ENCODE measurements at places on chromosomes 4 and X.

GRCh38 chr4:138055890-138056289 lies 186.3 kb downstream of the SLC7A11 start:
- no peak for DNase-seq

- DNase-seq: no peak
These were observed 186.8 kb upstream of the PABPC4L start for GRCh38 chr4:134388351-134388750.

GRCh38 chrX:55006827-55007621 lies 6.9 kb downstream of the APEX2 start:
- DNase-seq: no peak

DNA sequence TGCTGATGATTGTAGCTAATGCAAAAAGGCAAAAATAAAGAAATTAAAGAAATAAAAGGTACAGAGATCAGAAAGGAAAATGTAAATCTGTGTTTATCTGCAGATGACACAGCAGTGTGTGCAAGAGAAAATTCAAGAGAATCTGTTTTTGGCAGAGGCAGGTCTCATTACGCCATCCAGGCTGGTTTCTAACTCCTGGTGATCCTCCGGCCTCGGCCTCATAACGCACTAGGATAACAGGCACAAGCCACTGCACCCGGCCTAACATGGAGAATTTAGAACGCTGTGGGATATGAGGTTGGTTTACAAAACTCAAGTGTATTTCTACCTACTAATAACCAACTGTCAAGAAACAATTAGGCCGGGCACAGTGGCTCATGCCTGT lies 29.4 kb downstream of the CTBP1 start:
- DNase-seq: no peak

DNA sequence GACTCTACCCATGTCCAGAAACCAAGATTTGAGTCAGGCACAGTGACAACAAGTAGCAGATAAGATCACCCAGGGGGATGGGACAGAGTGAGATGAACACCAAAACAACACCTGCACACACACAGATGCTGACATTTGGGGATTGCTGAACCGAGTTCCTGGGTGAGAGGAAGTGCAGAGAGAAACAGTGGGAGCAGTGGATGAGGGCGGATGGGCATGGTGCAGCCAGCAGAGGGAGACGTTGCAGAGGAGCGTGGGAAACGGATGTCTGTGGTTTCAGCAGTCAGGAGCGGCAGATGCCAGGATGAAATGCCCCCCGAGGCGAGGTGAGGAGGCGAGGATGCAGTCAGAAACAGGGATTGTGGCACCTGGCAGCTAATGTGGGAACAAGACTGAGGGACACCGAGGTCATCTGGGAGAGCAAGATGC lies 78.6 kb upstream of the STS start:
- DNase-seq: no peak

- no peak for DNase-seq
These were observed 9.0 kb upstream of the SLC25A14 start for GRCh38 chrX:130330706-130331105.

DNA sequence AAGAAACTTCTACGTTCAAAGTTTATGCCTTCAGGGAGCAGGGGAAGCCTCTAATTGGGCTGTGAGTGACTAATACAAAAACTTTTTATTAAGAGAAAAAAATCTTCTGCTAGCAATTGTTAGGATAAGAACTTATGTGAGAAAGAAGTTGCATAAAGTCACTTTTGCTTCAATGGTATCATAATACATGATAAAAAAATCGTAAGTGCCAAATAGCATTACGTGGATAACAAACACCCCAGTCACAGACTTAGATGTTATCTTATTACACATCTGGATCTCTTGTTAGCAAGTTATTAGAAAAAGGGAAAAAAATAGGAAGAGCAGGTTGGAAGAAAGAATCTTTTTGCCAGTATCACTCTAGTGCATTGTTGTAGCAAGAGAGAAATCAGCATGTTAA lies 4.2 kb upstream of the NDST4 start:
- DNase-seq: no peak

DNA sequence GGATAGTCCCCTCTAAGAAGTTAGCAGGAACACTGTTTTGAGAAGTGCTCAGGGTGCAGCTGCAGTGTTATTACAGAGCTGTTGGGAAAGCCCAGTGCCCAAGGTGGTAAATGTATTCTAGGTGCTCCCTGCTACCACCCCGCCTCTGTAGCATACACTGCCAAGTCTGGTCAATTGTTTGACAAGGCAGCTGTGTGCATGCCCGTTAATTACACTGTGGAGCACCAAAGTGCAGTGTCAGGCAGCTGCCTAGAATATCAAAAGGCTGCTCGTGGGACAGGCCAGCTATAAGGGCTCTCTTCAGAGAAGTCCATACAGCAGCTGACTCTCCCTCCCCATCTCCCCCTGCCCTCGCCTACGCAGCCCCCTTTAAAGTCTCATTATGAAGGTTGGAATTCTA lies 99.9 kb upstream of the KLHL13 start:
- no peak for DNase-seq

GRCh38 chr4:80465238-80465637 lies 129.7 kb downstream of the CFAP299 start:
- DNase-seq: no peak
